Mesothelial cell of epicardium (in vitro differentiated cells): ENCODE measurements at places on chromosomes 13 and 19.

DNA sequence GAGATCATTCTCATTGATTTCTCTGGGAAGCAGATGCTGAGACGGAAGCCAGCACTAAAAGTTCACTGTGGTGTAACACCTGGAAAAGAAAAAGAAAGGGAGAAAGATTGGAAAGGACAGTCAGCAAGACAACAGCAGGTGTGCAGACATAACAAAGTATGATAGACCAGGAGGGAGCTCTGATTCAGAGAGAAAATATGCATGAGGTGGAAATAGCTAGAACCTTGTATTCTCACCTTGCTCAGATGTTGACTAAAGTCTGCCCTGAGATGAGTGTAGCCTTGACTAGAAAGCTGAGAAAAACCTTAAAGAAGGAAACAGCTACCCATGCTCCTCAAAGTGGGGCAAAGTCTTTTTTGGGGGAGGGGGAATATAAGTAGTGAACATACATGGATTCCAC lies 1711.8 kb downstream of the EFNB2 start:
- no peak for DNase-seq

DNA sequence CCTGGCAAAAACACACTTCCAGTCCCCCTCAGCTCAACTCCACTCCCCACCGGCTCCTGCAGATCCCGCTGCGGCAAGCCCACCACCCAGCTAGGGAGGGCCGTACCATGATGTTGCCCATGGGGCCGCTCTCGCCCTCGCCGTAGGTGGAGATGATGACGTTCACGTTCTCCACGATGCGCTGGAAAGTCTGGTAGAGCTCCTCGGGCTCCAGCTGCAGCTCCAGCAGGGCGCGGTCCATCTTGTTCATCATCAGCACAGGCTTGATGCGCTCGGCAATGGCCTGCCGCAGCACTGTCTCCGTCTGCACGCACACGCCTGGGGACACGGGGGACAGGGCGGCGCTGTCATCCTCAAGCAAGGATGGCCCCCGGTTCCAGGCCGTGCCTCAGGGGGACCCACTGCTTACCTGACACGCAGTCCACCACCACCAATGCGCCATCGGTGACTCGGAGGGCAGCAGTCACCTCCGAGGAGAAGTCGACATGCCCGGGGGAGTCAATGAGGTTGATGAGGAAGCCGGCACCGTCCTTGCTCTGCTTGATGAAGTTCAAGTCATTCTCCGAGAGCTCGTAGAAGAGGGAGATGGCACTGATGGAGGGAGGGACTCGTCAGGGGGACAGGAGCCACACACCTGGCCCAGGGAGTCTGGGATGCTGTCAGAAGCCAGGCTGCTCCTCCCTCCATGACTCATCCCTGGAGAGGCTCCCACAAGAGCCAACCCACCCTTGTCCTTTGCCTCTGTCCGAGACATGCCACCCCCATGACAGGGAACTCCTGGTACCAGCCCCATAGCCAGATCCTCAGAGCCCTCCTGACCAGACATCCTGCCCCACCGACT lies 2.3 kb downstream of the EEF2 start:
- no peak for DNase-seq

DNA sequence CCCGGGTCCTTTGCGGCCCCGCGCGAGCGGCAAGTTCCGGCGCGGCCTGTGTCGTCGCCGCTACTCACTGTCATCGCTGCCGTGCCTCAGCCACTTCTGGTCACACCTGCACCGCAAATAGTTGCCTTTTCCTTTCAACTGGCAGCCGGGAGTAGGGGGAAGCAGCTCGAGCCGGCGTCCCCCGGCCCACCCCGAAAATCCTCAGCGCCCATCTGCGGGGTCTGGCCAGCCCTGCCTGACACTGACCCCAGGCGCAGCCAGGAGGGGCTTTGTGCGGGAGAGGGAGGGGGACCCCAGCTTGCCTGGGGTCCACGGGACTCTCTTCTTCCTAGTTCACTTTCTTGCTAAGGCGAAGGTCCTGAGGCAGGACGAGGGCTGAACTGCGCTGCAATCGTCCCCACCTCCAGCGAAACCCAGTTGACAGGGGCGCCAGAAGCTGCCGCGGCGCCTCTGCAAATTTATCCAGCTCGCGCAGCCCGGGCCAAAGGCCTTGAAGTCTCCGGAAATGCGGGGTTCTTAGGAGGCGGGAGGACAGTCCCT lies 1.7 kb downstream of the PDX1 start:
- DNase-seq: no peak

GRCh38 chr13:33426131-33426530 lies 140.6 kb upstream of the STARD13 start:
- no peak for DNase-seq

DNA sequence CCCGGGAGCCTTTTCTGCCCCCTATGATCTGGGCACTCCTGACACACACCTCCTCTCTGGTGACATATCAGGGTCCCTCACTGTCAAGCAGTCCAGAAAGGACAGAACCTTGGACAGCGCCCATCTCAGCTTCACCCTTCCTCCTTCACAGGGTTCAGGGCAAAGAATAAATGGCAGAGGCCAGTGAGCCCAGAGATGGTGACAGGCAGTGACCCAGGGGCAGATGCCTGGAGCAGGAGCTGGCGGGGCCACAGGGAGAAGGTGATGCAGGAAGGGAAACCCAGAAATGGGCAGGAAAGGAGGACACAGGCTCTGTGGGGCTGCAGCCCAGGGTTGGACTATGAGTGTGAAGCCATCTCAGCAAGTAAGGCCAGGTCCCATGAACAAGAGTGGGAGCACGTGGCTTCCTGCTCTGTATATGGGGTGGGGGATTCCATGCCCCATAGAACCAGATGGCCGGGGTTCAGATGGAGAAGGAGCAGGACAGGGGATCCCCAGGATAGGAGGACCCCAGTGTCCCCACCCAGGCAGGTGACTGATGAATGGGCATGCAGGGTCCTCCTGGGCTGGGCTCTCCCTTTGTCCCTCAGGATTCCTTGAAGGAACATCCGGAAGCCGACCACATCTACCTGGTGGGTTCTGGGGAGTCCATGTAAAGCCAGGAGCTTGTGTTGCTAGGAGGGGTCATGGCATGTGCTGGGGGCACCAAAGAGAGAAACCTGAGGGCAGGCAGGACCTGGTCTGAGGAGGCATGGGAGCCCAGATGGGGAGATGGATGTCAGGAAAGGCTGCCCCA lies 8.5 kb upstream of the CEACAM7 start:
- no peak for DNase-seq

DNA sequence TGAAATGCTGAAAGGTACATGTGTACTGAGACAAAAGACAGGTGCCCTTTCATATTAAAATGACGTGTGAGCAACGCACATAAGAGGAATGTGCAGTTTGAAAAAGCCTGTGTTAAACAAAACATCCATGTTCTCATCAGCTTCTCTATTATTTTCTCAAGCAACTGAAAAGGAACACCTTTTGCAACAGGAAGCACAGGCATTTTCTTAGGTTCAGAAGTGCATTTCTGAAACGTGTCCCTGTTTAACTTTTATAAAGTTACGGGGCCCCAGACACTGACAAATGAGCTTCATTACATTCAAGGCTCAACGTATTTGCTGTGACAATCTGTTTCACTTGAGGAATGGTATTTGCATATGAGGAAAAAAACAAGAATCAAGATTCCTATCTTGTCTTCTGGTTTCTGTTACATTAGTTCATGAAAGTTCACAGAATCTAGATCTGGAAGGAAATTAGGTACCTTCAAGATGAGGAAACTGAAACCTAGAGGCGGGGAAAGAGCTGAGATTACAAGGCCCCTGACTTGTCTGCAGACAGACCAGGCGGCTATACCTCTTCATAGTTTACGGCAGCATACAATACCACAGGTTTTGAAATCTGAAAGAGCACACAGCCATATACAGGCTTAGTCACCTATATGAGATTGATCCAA lies 431.7 kb downstream of the KLF12 start:
- no peak for DNase-seq

GRCh38 chr13:94784066-94784465 lies 71.7 kb upstream of the SOX21 start:
- no peak for DNase-seq

DNA sequence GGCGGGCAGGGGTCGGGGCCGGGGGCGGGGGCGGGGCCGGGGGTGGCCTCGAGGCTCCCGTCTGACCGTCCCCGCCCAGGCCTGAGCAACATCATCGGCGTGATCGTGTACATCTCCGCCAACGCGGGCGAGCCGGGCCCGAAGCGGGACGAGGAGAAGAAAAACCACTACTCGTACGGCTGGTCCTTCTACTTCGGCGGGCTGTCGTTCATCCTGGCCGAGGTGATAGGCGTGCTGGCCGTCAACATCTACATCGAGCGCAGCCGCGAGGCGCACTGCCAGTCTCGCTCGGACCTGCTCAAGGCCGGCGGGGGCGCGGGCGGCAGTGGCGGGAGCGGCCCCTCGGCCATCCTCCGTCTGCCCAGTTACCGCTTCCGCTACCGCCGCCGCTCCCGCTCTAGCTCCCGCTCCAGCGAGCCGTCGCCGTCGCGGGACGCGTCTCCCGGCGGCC lies 9.4 kb upstream of the CACNG6 start:
- DNase-seq: no peak

DNA sequence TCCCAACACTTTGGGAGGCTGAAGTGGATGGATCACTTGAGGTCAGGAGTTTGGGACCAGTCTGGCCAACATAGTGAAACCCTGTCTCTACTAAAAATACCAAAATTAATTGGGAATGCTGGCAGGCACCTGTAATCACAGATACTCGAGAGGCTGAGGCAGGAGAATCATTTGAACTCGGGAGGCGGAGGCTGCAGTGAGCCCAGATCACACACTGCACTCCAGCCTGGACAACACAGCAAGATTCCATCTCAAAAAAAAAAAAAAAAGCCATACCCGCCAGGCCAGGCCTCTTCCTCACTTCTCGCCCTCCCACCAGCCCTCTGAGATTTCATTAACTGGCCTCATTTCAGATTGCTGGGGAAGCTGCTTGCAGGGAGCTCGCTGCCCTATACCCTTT lies 7.7 kb upstream of the RELB start:
- DNase-seq: no peak
